ENCODE measurements at places on chromosomes 5 and 9.

- no peak for DNase-seq
Observed at GRCh38 chr5:53009816-53010215, 20.7 kb downstream of the ITGA2 start.

GRCh38 chr9:134406366-134407120, 80.3 kb downstream of the RXRA start:
- no peak for DNase-seq

GRCh38 chr9:107733523-107733894, 243.9 kb upstream of the KLF4 start:
- no peak for DNase-seq

GRCh38 chr5:172452398-172453205, 1.7 kb downstream of the SH3PXD2B start:
- no peak for DNase-seq

DNA sequence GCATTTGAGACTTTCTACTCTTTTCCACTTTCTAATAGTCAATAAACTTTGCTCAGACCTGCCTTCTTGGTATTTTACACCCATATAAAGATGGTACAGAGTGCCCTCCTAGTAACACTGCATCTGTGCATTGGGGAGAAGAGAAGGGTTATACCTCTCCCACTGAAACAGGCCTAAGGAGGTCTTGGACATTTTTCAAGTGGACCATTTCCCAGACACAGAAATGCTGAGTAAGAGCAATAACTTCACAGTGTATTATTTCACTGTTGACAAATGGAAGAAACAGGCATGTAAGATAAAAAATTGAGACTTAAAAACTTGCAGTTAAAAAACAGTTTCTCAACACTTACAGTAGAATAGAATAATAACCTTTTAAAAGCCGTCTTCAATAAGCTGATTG, 1224.0 kb upstream of the CDH18 start:
- no peak for DNase-seq

GRCh38 chr5:40258222-40258621, 421.5 kb upstream of the PTGER4 start:
- no peak for DNase-seq

DNA sequence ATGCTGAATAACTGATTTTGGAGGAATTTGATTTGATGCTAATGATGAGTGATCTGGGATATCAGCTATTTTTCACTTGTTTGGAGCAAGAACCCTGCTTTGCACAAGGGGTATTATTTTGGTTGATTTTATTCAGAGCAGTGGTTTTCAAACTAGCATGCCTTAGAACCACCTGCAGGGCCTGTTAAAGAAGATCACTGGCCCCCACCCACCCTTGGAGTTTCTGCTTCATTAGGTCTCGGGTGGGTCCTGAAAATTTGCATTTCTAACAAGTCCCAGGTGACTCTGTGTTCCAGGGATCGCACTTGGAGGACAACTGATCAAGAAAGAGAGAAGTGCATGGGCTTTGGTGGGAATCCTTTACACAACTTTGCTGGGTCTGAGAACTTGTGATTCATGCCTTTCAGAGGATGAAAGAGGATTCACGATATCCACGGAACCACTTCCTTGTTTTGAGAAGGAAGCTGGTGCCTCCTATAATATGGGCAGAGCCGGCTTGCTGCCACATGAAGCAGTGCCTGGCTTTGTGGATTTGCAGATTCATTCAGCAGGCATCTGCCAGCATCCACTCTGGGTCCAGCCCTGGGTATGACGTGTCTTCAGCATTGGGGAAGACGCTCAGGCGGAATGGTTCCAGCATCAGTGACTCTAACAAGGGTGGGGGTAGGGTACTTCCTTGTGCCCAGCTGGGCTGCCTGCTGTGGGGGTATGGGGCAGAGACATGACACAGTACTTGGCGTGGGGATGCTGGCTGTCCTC, 106.6 kb upstream of the PITX1 start:
- no peak for DNase-seq

- peak; percentile 42 for DNase-seq
Observed at GRCh38 chr9:101485924-101486692, 47.5 kb upstream of the RNF20 start.

- DNase-seq = no peak
Observed at GRCh38 chr5:111937094-111937493, 180.1 kb upstream of the NREP start.

GRCh38 chr5:150078802-150079689, 7.3 kb downstream of the CSF1R start:
- no peak for DNase-seq

GRCh38 chr5:1093361-1093760, 18.5 kb downstream of the SLC12A7 start:
- DNase-seq = no peak

- DNase-seq = no peak
Observed at GRCh38 chr5:174234388-174234787, 188.9 kb downstream of the NSG2 start.

DNA sequence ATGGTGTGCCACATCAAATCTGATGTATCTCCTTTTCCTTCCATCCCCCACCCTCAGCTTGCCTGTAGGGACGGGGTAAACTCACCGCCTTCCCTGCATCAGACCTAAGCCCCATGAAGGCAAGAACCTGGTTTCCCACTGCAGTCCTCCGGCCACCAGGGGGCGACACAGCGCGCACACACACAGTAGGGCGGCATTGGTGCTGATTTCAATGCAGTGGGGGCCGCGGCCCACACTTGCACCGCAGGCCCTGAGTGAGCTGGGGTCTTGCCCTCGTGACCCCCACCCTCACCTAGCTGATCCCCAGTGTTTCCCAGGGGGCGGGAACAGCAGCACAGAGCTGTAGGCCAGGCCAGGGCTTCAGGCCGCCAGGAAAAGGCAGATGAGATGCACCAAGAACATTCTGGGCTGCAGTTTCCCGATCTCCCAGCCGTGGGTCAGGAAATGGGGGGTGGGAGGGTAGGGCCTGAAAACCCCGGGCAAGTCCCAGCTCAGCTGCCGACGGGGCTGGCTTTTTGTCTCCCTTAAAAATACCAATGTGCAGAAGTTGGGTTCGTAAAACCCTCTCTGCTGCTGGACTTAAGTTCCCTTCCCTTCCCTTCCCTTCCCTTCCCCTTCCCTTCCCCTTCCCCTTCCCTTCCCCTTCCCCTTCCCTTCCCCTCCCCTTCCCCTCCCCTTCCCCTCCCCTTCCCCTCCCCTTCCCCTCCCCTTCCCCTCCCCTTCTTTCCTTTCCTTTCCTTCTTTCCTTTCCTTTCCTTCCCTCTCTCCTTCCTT, 19.5 kb downstream of the FAM163B start:
- DNase-seq = no peak

GRCh38 chr5:169875091-169875728, 105.1 kb downstream of the INSYN2B start:
- no peak for DNase-seq

DNA sequence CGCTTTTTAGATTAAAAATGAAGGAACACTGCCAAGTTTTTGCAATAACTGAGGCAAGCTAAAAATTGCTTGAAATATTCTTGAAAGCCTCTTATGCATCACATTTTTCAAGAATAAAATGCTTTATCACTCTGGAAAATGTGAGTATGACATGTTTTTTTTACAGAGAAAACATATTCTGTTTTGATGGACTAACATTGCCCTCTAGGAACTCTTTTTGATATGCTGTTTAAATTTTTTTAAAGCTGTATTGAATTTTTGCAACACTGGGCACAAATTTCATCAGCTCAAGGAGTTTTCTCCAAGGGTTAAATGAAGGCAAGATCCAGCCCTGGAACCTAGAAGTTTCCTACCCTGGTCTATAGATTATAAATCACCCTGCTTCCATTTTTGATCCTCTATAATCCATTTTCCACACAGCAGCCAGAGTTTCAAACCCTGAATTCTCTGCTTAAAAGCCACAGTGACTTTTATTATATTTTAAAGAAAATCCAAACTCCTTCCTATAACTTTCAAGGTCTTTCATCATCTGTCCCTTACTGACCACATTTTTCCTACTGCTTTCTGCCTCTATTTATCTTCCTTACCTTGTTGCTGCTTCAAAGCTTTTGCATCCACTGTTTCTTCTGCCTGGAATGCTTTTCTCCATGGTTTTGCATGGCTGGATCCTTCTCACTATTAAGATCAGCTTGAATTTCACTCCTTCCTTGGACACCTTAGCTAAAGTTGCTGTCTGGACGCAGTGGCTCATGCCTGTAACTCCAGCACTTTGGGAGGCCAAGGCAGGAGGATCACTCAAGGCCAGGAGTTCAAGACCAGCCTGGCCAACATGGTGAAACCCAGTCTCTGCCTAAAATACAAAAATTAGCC, 60.9 kb downstream of the IL31RA start:
- no peak for DNase-seq

GRCh38 chr9:90547896-90548295, 94.7 kb downstream of the DIRAS2 start:
- DNase-seq = no peak

GRCh38 chr9:95305770-95306492, 11.6 kb downstream of the FANCC start:
- DNase-seq = no peak

DNA sequence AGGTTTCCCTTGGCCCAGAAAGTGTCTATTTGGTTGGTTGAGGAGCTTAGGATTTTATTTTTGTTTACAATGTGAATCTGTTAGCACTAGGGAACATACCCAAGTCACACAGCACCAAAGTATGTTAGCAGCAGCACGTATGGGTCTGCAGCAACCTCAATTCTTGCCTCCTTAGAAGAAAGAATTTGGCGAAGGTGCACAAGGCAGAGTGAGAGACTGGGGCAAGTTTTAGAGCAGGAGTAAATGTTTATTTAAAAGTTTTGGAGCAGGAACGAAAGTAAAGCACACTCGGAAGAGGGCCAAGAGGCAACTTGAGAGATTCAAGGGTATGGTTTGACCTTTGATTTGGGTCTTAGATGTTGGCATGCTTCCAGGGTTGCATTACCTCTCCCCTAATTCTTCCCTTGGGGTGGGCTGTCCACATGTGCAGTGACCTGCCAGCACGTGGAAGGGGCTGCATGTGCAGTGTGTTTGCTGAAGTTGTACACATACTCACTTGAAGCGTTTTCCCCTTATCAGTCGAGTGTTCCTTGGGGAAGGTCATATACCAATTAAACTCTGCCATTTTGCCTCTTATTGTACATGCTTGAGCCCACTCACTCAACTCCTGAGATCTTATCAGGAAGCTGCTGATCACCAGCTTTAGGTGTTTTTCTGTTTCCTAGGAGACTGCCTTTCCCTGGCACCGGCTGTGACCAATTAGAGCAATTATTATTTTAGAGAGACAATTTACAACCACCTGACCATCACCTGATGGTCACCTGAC, 64.9 kb upstream of the SHC3 start:
- DNase-seq = peak; percentile 48

DNA sequence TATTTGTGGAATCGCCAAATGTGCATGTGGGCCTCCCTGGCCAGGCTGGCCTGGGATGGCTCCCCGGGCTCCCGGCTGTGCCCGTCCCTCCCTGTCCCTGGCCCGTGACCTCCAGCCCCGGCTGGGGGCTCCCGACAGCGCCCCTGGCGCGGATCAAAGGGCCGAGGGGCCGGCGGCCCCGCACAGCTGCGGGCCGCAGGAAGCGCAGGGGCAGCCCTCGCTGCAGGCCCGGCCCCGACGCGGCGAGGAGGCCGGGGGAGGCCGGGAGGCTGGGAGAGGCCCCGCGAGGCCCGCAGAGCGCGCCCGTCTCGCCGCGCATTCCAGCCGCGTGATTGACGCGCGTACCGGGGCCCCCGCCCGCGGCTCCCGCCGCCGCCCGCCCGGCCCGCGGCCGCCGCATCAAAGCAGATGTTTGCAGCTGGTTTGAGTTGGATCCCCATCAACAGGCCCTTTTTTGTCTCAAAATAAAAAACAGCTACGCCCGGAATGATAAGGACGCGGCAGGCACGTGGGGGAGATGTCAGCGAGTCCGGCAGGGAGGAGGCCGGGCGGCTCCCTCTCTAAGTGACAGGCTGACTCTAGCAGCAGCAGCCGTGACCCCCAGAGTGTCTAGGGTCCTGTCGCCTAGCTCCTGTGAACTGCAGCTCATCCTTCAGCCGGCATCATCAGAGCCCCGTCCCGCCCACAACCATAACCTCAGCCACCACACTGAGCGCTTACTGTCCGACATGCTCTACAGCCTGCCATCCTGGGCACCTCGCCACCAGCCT, 69.4 kb downstream of the LMX1B start:
- DNase-seq = no peak

DNA sequence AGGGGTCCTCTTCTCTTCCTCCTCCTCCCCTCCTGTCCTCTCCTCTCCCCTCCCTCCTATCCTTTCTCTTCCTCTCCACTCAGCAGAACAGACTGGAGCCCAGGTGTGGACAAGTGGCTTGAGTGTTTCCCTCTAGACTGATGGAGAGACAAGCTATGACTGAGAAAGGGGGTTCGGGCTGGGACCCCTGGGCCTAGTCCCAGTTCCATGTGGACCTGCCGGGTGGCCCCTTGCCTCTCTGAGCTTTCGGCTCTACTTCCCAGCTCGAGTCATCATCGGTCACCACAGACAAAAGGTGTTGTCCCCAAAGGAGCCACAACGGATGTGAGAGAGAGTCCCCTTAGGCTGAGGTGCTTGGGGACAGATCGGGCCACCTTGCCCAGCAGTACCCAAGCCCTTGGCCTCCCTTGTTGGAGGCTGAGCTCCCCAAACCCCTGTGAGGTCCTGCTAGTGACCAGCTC, 3.4 kb upstream of the RXRA start:
- DNase-seq = no peak

- DNase-seq = no peak
Observed at GRCh38 chr5:158195416-158196210, 336.7 kb upstream of the CLINT1 start.

DNA sequence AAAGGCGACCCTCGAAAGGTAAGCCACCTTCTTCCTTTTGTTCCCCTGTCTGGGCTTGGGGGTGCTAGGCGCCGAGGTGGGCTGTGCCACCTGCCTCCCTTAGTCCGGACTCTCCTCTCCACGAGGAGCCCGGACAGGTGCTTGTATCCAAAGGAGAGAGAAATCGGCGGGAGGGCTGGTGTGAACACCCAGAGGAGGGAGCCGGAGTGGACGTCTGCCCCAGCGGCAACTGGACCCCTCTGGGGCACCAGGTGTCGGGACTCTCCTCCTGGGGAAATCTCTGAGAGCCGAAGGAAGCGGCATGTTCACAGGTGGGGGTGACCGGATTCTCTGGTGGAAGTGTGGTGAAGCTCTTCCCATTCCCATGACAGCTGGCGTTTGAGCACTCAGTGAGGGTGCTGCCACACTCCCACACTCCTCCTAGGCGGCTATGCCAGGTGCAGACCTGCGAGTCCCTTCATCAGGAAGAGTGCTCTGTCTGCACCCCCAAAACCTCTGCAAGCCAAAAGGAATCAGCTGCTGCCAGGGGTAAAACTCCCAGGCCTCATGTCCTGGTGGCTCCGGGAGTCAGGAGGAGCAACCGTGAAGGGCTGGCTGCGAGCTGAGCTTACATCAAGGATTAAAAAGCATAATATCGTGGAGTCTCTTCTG, 921 bp downstream of the KCNIP1 start:
- DNase-seq = no peak

DNA sequence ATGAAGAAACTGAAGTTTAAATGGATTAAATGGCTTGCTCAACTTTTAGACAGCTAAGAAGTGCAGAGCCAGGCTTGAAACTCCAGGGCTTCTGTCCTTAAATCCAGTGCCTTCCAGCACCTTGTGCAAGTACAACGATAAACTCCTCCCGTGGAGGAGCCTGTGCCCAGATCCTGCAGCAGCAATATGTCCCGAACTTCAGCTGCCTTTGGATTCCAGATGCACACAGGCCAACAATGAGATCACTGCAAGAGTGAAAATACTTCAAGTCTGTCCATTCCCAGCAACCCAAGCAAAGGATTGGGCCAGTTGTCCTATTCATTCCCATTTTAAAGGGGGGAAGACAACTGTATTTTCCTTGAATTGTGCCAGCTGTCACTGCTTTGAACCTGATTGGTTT, 199.6 kb downstream of the CRB2 start:
- DNase-seq = no peak

- DNase-seq = no peak
Observed at GRCh38 chr5:362978-363765, 41.7 kb downstream of the AHRR start.

All from NCI-H1417 treated with DMSO at 0.1 percent for 48 hours (cell line).